Mesothelial cell of epicardium (in vitro differentiated cells): ENCODE measurements at places on chromosomes 3 and 15. TPM values are rescaled to one million over a fixed set of nuclear protein-coding genes. Genes with fewer than 3 reads are reported as not detected.

- H3K27me3 ChIP-seq: peaks cover 8% of the 10 kb centered on the region
- H3K27ac ChIP-seq: no peak overlapping the region
- no peaks in the 10 kb centered on the region for H3K4me1 ChIP-seq
- no peak for DNase-seq
- H3K36me3 ChIP-seq: no peaks in the 10 kb centered on the region
Observed at GRCh38 chr3:170027233-170028102, 10.3 kb upstream of the GPR160 start.

- H3K4me1 ChIP-seq: no peaks in the 10 kb centered on the region
- no peak overlapping the region for H3K4me3 ChIP-seq
- no peak overlapping the region for H3K27ac ChIP-seq
- H3K27me3 ChIP-seq: peaks cover 78% of the 10 kb centered on the region
- H3K36me3 ChIP-seq: no peaks in the 10 kb centered on the region
- no peak for DNase-seq
Observed at GRCh38 chr3:36596419-36596818, 167.9 kb downstream of the DCLK3 start.

GRCh38 chr3:128257632-128258031 is 104.4 kb downstream of the EEFSEC start:
- no peaks in the 10 kb centered on the region for H3K4me1 ChIP-seq
- DNase-seq: no peak
- peaks cover 25% of the 10 kb centered on the region for H3K36me3 ChIP-seq

- H3K4me3 ChIP-seq: no peak overlapping the region
- H3K4me1 ChIP-seq: peaks cover 48% of the 10 kb centered on the region
- DNase-seq: no peak
Observed at GRCh38 chr3:129599607-129600006, 6.9 kb downstream of the PLXND1 start.

DNA sequence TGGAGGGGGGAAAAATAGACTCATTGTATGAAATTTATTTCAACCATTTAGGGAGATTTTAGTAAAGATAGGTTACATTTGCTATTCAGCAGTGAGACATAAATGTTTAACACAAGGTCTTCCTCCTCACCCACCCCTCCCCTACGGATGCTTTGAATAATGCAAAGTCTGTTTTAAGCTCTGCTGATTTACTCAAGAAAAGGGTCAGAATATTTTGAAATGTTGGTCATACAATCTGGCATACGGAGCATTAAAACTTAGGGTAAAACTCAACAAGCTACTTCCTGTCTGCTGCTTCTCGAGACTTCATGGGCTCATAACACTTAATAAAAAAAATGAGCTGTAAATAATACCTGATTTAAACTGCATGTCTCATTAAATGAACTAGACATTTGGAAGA is 156.3 kb downstream of the WNT5A start:
- no peak for DNase-seq
- H3K27ac ChIP-seq: no peak overlapping the region
- no peak overlapping the region for H3K4me3 ChIP-seq
- H3K4me1 ChIP-seq: peaks cover 30% of the 10 kb centered on the region

DNA sequence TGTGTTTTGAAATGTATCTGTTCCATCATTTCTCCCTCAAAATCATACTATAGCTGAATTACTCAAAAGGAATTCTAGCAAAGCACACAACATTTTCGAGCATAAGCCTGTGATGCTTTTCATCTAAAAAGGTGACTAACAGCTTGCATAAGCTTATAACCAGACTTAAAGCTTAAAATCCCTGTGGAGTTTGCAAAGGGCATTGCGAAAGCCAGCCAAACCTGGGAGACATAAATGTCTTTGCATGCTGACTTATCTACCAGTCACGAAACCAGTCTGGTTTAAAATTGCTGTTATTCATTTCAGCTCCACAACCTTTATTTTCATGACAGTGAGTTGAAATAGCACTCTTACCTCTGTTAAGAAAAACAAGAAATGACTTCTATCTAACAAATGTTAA is 35.6 kb upstream of the LIPC start:
- no peak overlapping the region for H3K27ac ChIP-seq
- no peaks in the 10 kb centered on the region for H3K36me3 ChIP-seq
- H3K27me3 ChIP-seq: no peaks in the 10 kb centered on the region
- no peak for DNase-seq
- no peak overlapping the region for H3K4me3 ChIP-seq
- peaks cover 62% of the 10 kb centered on the region for H3K4me1 ChIP-seq

- no peak overlapping the region for H3K27ac ChIP-seq
- H3K4me3 ChIP-seq: no peak overlapping the region
- DNase-seq: no peak
Observed at GRCh38 chr3:45079715-45080114, 53.6 kb downstream of the CLEC3B start.

- peaks cover 16% of the 10 kb centered on the region for H3K4me1 ChIP-seq
- no peaks in the 10 kb centered on the region for H3K36me3 ChIP-seq
- no peak overlapping the region for H3K4me3 ChIP-seq
- H3K27me3 ChIP-seq: no peaks in the 10 kb centered on the region
- no peak for DNase-seq
- H3K27ac ChIP-seq: no peak overlapping the region
Observed at GRCh38 chr3:101278727-101279126, 41.6 kb downstream of the IMPG2 start.

The PEX5L gene
- 0.04 to 0.32 TPM (median 0.20 TPM) in 3 replicates for total RNA-seq

The KLF15 gene
- total RNA-seq: 1.1 to 1.9 TPM (median 1.4 TPM) in 3 replicates

The CILP gene
- total RNA-seq: 0.95 to 1.3 TPM (median 1.2 TPM) in 3 replicates
